NCI-H1092 (cell line): ENCODE measurements at places on chromosomes 2 and 18.

- no peak for DNase-seq
Measured at GRCh38 chr2:232925153-232925820, 55.2 kb downstream of the SNORC start.

GRCh38 chr2:240463274-240463865 is 27.9 kb downstream of the GPC1 start:
- DNase-seq: no peak

DNA sequence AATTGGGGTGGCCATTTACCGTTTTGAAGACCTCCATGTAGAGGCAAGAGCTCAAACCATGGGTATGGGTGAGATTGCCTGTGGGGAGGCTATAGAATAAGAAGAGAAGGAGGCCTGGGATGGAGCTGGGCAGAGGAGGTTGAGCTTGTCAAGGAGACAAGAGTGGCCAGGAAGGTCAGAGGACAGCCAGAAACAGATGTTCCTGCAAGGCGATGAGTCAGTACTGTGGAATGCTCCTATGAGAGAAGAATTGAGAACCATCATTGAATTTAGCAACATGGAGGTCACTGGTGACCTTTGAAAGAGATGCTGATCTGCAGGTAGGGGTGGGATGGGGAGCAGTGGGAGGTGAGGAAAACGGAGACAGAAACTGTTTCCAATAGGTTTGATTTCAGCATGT is 3.5 kb downstream of the ACSL3 start:
- DNase-seq: no peak

DNA sequence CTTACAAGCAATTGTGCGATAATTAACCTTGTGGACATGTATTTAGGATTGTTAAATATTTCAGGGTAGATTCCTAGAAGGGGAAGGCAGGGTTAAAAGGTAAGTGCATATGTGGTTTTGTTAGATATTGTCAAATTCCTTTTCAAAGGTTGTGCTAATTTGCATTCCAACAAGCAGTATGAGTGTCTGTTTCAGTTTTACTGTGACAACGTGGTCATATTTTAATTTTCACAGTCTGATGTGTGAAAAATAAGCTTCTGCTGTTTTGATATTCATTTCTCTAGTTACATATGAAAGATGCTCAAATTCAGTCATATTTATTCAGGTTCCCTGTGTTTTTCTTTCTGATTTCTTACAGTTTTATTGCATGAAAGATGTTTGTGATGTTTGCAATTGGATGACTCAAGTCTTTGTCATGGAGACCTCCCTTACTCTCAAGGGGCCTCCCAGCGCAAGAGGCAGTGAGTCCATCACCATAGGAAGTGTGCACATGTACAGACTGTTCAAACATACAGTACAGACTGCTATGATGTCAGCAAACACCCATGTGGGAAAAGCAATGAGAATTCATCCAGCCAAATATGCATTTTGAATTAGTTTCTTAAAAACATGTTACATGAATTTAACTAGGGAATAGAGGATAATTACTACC is 310.8 kb downstream of the GALR1 start:
- no peak for DNase-seq

DNA sequence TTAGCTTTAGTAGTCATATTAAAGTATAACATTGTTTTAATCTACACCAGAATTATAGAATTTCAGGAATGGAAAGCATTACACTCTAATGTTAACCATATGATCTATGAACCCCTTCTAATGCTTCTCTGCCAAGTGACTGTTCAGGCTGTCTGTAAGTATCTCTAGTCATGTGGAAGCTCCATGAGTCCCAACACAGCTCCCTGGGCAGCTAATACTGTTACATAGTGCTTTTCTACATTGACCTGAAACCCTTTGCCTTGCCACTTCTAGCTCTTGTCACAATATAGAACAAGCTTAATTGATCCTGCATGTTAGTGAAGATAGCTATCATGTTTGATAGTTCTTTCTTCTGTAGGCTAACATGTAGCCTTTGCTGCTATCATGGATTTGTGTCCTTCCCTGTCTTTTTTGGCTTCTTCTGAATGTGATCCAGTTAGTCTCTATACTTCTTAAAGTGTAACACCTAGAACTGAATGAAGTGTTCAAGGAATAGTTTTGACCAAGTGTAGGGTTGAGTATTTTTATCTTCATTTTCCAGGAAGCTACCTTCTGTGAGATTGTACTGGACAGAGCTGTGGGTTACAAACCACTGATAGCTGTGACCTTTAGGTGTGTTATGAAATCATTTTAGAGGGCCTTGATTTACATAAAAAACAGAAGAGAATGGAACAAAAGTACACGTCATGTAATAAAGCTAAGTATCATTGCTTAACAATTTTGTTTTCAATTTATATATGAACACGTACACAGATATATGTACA is 23.7 kb downstream of the BABAM2 start:
- no peak for DNase-seq

DNA sequence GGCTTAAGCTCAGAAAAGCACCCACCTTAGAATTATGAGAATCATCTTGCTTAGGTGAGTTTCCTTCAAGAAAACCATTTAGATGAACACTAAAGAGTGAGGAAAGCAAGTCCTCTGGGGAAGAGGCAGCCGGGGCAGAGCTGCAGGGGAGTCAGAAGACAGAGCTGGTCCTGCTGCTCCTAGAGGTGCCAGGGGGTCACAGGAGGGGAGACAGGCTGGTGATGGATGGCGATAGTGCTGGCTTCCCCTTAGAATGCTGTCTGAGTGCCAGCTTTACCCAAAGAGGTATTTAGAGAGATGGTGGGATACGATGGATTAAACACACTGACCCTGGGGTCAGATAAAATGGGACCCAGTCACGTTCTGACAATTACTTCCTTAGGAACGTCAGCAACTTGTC is 269.4 kb downstream of the TDRD15 start:
- no peak for DNase-seq

GRCh38 chr2:133977405-133977804 is 276.5 kb upstream of the MGAT5 start:
- no peak for DNase-seq

DNA sequence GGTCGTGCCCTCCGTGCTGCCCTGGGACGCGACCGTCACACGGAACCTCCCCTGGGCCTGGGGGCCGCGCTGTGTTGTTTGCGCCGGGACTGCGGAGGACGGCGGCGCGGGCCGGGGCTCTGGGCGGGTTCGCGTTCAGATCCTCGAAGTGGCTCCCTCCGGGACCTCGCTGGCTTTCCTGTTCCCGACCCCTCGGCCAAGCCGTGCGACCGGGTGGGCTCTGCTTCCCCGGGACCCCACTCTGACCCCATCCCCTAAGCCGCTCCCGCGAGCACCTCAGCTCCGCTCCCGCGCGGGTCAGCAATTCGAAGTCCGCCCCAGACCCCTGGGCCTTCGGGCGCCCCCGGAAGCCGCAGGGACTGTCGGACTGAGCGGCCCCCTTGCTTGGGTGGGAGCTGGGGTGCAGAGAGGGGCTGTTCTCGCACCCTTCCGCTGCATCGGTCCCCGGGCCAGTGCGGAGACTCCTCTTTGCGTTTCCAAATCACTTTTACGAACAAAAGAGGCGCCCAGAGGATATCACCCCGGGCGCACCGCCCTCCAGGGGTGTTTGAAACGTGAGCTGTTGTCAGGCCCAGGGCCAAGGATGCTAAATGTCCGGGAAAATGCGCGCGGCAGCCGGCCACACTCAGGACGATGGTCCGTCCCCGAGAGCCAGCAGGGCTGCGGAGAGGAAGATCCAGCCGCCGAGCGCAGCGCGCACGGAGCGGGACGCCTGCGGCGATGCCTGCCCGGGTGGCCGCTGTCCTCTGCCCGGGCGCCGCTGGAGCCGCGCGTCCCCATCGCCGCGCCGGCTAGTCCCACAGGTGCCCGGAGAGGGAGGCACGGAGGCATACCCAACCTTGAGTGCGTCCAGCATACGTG is 73.5 kb downstream of the ZCCHC2 start:
- no peak for DNase-seq

GRCh38 chr2:127932199-127932876 is 46.6 kb upstream of the AMMECR1L start:
- no peak for DNase-seq

DNA sequence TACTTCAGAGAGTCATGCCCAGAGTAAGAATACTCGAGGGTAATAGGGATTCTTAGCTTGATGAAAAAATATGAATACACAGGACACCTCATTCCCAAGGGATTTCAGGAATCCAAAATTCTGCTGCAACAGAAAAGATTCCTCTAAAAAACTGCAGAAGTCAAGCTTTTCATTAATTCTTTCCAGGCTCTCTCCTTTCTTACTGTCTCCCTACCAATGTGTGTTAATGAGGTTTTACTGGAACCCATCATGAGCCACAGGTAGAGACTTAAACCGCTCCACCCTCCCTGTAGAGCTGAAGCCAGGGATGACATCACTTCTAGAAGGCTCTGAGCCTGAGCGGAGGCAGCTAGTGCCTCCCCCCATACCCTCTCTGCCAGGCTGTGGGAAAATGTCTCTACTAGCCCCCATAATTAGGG is 3.4 kb downstream of the SDC1 start:
- DNase-seq: no peak

DNA sequence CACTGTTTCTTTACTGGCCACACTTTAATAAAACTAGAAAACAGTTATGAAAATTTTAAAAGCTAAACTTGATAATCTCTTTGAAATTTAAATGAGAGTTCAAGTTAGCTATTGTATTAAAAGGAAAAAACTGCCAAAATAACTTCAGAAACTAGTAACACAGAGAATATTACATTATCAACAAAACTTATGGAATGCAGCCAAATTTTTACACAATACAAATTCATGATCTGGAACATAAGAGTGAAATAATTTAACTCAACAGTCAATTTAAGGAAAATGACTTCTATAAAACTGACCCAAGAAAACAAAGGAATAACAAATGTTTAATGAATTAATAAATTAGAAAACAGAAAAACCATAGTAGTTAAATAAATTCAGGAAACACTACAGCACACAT is 65.0 kb downstream of the TCF4 start:
- DNase-seq: no peak

DNA sequence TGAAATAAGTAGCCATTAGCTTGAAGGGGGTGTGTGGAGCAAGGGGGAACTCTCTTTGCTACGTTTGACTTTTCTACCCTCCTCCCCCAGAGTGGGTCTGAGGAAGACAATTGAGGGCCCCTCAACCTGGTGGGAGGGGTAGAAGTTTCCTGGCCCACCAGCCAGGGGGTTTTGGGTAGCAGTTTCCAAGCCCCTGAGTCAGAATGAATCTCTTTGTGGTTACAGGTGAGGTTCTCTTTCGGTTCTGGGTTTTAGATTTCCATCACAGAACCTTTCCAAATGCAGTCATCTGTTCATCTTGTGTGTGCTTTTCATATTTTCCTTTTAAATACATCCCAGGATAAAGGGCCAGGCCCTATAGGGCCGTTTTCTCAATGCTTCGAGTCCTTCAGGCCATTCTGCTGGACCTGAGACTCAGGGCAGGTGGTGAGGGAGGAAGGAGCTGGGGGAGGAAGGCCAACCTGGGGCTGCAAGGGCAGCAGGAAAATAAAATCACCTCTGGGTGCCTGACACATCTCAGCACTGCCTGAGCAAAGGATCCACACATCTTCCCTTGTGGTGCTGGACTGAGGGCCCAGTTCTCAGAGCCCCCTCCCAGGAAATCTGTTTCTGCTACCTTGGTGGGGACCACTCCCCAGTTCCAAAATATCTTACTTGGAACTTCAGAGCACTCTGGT is 4.7 kb downstream of the LBH start:
- DNase-seq: no peak

GRCh38 chr2:167253025-167253424 is 364.7 kb downstream of the XIRP2 start:
- DNase-seq: no peak

GRCh38 chr2:238816291-238816690 is 31.6 kb upstream of the TWIST2 start:
- no peak for DNase-seq

- no peak for DNase-seq
Measured at GRCh38 chr2:73037947-73038585, 33.4 kb downstream of the SFXN5 start.

DNA sequence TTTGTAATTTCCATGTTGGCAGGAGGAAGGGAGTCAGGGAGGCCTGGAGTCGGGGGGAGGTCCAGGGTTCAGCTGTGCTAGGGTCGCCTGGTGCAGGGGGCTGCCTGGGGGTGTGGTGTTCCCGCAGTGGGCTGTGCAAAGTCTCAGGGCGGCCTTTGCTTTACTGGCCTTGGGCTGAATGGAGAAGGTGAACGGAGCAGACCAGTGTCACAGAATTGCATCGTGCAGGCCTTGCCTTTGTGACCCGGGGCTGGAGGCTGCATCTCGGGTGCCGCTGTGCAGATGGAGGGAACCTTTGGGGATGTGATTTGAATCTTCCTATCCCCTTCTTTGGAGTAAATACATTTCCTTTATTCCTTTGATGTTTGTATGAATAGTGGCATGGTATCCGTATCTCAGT is 8.8 kb downstream of the SNTG2 start:
- DNase-seq: no peak

GRCh38 chr18:3260995-3261372 is 949 bp upstream of the MYL12B start:
- DNase-seq: no peak

DNA sequence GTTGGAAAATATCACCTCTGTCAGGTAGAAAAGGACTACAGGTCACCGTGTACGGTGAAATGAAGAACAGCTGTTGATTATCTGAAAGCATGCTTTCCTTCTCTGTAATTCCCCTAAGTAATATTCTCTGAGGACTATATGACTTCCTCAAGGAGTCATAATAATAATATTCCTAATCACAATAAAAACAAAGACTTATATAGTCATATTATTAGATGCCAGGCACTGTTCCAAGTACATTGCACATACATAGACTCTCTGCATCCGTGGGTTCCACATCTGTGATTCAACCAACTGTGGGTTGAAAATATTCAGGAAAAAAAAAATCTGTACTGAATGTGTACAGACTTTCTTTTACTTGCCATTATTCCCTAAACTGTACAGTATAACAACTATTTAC is 512.4 kb upstream of the ID2 start:
- DNase-seq: no peak

DNA sequence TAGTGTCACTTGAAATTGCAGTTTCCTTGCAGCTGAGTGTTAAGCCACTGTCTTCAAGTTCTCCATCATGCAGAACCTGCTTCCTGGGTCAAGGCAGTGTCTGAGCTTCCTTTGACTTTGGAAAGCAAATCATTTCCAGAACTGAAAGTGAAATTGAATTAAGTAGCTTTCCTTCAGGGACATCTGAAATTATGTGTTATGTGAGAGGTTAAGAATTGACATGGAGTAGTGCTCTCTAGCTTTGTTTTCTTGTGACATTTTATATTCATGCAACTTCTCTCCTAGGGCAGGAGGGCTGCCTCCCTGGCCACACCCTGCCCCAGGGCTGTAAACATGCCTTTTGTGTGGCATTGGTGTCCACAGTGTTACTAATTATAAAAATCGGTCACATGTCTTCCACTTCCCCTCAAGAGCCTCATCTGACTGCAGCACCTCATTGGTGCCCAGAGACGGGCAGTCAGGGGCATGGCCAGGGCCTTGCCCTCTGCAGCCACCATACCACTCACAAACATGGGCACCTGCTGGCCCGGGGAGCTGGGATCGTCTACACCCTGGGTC is 14.4 kb downstream of the RAB12 start:
- no peak for DNase-seq

GRCh38 chr2:14778015-14778414 is 145.5 kb downstream of the LRATD1 start:
- DNase-seq: no peak
